ENCODE measurements at places on chromosomes 7 and 10.

DNA sequence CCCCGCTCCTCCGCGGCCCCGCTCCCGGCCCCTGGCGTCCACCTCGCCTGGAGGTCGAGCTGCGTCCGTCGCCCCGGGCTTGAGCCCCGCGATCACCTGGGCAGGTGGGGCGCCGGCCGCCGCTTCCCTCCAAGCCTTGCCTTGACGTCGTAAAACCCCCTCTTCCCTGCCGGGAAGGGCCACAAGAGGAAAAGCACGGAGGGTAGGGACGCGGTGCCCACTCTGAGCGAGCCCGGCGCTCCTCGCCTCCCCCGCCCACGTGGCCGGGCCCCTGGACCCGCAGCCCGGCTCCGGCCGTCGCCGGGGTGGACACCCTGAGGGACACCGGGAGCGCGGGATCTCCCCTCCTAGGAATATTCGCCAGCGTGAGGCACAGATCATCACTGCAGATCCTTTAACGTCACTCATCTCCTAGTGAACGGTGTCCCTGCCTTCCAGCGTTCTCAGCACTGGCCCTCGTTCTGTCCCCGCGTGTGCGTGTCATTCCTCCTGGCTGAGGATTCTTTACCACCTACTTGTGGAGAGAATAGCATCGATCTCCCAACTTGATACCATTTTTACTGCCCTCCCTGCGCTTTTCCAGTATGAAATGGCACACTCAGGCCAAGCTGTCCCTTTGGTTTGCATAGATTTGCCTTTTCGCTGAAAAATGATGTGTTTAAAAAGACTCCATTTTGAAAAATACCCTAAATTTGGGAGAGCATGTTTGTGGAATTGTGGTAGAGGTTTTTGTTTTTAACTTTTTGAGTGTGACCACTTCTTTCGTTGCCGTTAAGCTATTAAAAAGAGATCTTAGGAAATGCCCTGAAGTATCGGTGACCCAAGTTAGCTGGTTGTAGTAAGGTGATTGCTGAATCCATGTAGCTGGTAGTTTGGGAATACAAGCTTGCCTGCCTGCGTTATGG, 649 bp downstream of the ACTR3B start:
- DNase-seq: peak; percentile 47

DNA sequence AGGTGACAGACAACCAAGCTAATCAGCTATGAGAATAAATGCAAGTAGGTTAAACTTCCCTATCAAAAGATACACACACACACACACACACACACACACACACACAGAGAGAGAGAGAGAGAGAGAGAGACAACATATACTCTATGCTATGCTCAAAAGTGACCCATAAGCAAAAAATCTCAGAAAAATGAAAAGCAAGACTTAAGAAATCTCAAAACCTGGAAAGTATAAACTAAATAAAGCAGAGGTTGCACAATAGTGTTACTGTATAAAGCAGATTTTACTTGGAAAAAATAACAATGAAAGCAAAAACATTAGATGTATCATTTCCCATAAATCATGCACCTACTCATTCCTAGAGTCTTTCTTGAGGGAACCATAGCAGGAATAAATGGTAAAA, 221.5 kb downstream of the INHBA start:
- no peak for DNase-seq

DNA sequence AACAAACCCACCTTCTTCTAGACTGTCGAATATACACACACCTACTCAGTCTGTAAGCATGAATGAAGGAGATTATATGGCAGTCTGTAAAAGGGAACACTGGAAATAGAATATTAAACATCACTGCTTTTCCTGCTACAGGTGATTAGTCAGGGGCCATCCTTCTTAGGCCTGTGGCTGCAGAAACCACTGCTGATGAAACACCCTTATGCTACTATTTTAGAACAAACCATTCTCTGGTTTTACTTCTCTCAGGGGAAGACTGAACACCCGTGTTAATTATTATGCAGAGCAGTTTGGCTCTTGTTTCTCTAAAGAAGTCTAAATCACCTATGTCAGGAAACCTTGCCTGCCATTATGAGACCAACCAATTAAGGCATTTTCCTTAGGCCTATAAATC, 351.1 kb upstream of the KLF6 start:
- no peak for DNase-seq

DNA sequence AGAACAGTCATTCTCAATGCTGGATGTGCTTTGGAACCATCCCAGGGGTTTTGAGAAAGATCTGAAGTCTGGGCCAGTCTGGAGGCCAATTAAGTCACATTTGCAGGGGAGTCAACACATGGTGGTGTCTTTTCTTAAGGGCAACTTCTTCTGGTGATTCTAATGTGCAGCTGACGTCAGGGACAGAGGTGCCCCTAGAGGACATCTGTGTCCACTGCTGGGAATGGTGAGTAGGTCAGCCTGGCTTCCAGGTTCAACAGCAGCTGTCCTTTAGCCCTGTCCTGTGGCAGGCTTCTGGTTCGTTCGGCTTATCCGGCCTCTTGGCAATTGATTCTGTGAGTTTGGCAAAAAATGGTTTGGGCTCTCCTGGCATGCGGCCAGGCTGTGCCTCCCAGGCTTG, 269.7 kb upstream of the HABP2 start:
- no peak for DNase-seq

DNA sequence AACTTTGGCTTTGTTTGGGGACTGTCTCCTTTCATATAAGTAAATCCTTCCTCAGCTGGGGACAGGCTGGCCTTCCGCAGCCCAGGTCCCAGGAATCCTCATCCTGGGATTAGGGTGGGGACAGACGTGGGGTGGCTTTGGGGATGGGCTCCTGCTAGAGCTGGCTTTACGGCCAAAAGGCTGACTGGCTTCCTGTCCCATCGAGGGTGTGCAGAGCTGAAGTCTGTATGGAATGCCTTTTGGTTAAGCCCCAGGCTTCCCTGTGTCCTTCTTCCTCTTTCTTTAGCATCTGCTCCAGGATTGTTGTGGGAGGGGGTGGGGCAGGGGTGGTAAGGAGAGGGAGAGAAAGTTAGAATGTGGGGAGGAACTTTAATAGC, 59.4 kb upstream of the AQP1 start:
- DNase-seq: no peak

DNA sequence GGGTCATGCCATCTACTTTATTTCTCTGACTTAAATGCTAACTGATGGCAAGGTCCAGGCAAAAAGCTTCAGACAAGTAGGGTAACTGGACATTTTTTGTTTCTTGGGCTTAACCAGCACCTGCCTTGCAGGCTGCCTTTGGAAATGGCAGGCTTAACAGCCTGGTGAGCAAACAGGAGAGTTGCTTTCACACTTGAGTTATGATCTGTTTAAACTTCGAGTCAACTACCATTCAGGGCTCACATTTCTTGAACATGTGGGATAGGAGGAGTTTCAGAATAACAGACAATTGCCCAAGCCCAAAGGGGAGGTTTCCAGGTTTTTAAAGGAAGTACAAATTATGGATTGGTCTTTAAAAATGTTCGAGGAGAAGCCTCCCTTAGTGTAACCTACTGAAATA, 724.6 kb upstream of the SORCS1 start:
- DNase-seq: no peak

All from dermis blood vessel endothelial cell (primary cell).